ENCODE measurements at places on chromosomes 5 and 9. TPM values are rescaled to one million over a fixed set of nuclear protein-coding genes. Genes with fewer than 3 reads are reported as not detected.

DNA sequence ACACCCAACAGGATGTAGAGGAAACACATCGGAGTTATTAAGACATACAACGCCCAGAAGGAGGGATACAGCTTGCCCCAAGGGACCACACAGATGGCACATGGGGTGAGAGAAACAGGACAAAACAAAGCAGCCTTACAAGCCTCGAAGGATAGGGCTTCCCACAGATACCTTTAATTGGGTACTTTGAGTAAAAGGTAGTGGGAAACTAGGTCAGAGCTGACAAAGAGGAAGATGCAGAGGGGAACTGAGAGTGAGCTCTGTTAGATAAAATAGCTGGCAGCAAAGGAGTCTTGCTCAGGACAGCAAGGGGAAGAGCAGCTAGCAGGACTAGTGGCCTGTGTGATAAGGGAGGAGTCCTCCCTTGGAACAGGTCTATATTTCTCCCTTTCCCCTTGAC is 48.2 kb downstream of the OTP start:
- DNase-seq, result no peak

- no peak for DNase-seq
These were observed 7.7 kb downstream of the TPM2 start for GRCh38 chr9:35682051-35682450.

DNA sequence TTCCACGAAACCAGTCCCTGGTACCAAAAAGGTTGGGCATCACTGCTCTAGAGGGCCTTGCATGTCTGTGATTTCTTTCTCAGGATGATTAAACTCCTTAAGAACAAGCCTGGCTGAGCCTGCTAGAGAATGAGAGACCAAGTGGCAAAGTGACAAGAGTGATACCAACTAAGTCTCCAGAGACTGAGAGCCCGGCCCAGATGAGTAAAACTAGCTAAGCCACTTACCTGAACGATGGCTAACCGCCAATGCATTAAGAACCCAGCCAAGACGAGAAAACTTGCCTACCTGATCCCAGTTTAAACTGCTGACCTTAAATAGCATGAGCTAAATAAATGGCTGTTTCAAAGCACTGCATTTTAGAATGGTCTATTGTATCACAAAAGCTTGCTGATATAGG is 5.6 kb upstream of the CCDC152 start:
- no peak for DNase-seq

The PRRX2 gene
- total RNA-seq, result 2.5 TPM

The PCDHB10 gene
- 2.0 TPM for total RNA-seq
